ENCODE measurements at places on chromosomes 2 and 18.

GRCh38 chr18:66377291-66377690, 226.6 kb downstream of the CDH19 start:
- DNase-seq: no peak

DNA sequence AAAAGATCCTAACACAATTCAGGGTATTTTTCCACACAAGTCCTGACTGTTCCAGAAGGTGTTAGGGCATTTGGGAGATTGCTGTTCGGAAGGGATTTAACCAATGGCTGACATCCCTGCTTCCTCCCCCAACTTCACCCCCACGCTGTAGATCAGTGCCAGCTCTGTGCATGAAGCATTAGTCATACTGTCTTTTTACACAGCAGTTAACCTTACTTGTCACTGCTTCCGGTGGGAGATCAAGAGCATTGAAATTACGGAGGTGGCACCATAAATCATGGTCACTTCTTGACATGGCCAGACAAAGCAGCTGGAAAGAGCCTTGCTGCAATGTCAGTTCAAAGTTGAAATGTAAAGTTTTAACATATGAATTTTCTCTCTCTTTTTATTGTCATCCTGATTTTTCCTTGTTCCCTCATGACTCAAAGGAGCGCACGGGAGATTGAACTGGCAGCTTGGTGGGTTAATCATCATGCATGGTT, 70.2 kb downstream of the HRH4 start:
- DNase-seq: peak; percentile 23

DNA sequence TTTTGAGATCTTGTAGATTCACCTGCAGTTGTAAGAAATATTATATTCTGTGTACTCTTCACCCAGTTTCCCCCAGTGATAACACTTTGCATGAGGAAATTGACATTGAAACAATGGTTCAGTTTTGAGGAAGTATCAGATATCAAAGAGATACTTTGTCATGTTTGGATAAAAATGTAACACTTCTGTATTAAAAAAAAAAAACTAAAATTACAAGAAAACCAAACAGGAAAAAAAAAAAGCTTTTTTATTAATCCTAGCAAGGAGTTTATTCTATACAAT, 204.0 kb downstream of the ARL4C start:
- no peak for DNase-seq

- DNase-seq: no peak
These were observed 53.1 kb upstream of the TMEM87B start for GRCh38 chr2:112001942-112002341.

DNA sequence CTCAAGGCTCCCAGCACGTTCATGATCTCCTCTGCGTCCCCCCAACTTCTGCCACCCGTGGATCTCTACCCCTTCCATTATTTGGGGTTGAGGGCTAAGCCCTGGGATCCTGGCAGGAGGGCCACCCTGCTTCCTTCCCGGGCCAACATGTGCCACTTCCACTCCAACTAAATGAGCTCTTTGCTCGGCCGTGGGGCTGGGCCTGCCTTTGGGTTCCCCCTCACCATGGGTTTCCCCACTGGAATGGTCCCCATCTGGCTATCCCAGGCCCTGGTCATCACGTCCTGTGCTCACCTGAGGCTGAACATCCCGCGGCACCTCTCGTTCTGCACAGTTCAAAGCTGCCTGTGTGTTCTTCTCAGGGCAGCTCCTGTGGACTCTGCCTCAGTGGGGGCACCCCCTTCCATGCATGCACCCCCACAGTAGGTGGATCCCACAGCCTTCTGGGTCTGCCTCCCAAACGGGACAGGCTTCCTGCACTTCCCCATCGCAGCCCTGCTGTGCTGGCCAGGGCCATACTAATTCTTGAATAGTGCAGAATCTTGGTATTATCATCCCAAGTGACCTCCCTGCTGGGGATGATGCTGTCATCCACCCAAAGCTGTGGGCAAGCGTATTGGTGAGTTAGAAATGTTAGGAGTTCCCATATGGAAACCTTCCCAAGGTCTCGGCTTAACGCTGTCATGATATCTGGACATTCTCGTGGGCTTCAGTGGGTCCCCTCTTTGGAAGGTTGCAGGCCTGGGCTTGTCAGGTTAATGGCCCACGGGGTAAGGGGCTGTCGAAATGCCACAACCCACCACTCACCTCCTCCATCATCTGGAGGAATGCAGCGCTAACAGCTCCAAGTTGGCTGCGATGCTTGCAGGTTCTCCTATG, 150.5 kb upstream of the TWIST2 start:
- no peak for DNase-seq

DNA sequence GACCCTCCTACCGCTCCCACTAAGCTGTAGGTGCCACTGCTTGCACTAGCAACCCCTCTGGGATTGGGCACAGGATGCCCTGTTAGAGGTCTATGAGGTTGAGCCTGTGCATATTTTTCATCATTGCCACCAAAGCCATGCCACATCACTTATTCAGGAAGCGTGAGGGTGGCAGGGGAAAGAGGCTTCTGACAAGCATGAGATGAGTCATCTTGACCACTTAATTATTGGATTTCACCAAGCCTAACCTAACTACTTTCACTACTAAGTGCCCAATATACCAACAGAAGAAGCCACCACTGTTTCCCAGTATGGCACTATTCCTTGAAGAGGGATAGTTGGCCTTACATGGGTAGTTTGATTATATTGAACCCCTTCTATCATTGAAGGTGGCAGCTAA, 181.3 kb upstream of the EPHA4 start:
- no peak for DNase-seq

- no peak for DNase-seq
These were observed 114.0 kb downstream of the GATA6 start for GRCh38 chr18:22283397-22283796.

DNA sequence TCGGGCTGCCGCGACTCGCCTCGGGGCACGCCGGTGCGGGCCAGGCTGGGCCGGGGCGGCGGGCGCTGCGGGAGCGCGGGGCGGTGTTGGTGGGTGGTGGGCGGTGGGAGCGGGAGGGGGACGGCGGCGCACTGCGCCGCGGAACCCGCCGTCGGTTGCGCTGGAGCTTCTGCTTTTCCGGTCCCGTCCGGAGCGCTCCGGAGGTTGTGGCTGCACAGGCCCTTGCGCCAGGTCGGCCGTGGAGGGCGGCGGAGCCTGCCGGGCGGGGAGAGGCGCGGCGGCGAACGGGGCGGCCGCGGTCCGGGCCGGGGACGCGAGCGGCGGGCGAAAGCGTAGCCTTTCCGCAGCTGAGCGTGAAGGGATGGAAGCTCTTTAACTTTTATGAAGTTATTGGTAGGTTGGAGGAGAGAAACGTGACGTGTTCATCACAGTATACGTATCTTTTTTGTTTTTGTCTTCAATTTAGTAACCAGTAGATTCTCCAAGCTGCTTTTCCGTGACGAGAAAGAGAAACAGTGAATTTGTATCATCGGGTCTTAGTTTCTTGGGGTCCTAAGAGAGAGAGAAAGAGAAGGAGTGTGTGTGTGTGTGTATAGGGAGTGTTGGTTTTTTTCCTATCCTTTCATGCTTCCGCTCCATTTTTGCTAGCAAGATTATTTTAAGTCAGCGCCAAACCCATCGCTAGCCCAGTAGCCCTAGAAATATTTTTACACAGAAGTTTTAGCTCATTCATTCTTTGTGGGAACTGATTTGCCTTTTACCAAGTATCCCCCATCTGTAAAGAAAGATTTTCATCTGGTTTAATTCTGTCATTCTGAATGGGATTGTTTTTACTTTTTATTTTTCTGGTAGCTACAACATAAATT, 535 bp downstream of the ATG4B start:
- peak; percentile 23 for DNase-seq

GRCh38 chr2:40401896-40402295, 50.0 kb downstream of the SLC8A1 start:
- peak; percentile 63 for DNase-seq

- no peak for DNase-seq
These were observed 418.9 kb downstream of the EPHA4 start for GRCh38 chr2:221153226-221153625.

DNA sequence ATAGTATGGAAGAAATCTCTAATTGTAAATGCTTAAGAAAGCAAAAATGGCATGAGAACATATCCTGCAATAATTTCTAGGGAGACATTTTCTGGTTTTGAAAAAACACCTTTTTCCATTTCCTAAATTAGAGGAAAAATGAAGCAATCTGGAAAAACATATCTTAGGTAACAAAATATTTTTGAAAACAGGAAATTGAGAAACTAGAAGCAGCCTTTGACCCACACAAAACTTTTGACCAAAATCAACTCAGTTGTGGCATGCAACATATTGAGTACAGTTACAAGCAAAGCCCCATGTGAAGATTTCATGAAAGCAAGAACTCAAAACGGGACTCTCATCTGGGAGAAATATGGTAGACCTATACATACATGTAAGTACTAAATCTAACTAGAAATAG, 28.6 kb upstream of the CHAC2 start:
- DNase-seq: no peak

DNA sequence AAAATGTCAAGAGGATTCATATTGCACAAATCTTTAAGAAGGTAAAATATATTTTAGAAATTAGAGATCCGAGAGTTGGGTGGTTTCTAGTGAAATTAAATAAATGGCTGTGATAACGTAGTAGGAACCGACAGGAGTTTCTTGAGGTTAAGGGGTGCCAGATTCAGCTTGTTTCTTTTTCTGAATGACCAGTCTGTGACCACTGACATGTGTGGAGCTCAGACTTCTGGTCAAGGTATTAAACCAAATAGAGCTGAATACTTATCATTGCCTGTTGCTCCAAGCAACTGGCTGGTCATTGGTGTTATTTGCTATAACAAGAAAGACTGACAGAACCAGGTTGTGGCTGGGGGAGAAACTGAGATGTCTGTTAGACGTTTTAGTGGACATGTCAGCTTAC, 408.2 kb upstream of the HS6ST1 start:
- no peak for DNase-seq

- DNase-seq: no peak
These were observed 73.3 kb upstream of the KLF7 start for GRCh38 chr2:207238831-207239701.

DNA sequence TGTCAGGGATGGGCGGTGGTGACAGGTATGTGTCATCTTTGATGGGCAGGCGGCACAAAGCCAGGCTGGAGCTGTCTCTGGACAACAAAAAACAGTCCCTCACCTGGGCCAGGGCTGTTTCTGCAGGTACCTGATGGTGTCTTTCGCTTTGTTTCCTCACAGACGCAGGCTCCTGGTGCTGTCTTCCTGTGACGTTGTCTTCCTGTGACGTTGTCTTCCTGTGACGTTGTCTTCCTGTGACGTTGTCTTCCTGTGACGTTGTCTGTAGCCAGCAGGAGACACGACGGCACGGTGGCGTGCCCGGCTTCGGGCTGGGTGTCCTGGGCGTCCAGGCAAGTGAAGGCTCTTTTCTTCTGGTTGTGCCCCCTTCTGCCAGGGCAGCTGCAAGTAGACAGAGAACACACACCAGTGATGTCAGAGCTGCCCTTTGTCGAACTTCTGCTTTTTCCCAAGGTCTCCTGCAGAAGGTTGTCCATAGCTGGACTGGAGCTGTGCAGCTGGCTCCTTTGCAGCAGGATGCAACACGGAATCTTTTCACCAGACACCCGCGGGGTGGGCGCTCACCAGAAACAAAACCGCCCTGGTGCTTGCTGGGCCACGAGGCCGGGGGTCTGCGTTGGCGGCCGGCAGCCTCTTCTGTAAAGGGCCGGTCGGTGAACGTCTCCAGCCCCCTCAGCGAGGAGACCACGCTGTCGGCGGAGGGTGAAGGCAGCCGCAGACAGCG, 21.1 kb downstream of the GPR35 start:
- no peak for DNase-seq
